Tibial artery (tissue), 4 donors: ENCODE measurements at places on chromosomes 2 and 18.

DNA sequence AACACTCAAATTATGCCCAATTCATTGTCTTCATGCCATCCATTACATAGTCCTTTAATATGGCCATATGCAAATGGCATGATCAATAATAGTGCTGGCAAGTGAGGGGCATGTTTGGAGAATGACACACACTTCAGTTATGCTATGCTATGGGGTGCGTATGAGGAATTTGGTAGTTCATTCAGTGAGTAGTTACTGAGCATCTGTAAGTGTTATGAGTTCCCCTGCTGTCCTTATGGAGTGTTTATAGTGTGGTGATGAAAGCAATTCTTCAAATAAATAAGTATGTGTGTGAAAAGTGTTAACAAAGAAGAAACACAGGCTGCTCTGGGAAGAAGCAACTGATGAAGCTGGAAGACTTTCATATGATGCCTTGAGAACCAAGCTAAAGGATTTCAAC, 383.7 kb upstream of the SLC14A2 start:
- DNase-seq: no peak

DNA sequence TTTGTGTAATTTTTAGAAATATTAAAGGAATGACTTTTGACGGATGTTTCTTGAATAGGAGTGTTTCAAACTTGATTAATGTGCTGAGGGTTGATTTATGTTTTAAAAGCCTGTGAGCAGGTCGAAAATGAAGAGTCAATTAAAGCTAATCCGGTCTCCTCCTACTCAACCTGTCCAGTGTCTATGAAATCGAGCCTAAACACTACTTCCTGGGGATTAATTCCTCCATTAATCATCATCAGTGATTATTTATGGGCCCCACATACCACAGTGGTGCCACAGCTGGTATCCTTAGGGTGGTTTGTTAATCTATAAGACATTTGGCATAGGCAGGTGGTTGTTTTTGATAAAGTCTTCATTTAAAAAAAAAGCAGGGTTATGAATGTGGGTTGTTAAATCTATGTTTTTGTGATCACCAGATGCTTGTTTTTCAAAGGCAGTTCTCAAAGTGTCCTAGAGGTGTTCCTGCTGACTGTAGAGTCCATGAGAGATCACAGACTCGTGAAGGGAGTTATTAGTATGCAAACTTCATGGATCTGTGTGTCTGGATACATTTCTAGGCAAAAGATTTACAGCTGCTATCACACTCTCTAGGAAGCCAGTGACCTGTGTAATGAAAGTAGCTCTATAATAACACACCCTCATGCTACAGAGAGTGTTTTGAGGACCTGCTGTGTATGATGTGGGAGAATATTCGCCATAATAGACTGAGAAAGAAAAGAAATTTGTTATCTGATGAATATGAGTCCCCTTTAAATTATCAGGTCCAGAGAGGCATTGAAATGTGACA, 308.6 kb downstream of the AKAIN1 start:
- no peak for DNase-seq

GRCh38 chr2:74457549-74458131, 598 bp upstream of the WBP1 start:
- DNase-seq: peak; percentile 80

DNA sequence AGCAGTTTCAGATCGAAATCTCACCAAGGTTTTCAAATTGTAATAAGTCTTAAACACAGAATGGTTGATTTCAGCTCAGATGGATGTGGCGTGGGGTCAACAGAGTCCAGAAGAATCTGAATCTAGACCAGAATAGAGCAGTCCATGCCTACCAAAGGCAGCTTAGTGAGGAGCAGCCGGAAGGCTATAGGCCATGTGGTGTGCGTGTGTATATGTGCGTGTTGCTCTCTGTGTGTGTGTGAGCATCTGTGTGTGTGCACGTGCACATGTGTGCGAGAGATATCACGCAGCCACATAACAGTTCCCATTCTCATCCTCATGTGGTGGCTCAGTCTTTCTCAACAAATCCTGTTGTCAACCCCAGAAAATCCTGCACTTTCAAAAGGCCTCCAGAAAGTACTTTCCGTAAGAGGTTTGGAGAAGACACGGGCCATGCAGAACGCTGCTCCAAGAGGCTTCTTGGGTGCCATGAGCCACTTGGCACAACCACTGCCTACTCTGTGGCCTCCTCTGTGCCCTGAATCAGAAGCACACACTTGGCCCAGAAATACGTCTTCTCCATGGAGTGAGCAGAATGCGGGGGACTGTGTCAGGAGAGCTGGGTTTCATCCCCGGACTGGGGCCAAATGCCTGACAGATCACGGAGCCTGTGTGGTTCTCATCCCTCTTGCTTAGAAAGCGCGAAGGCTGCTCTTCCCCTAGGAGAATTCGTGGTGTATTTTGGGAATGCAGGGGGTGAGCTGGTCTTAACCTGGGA, 67.3 kb downstream of the ACKR3 start:
- DNase-seq: peak; percentile 17

GRCh38 chr18:65477455-65477854, 273.4 kb upstream of the CDH7 start:
- no peak for DNase-seq

- DNase-seq: no peak
Measured at GRCh38 chr2:162075689-162076132, 1.7 kb upstream of the DPP4 start.

DNA sequence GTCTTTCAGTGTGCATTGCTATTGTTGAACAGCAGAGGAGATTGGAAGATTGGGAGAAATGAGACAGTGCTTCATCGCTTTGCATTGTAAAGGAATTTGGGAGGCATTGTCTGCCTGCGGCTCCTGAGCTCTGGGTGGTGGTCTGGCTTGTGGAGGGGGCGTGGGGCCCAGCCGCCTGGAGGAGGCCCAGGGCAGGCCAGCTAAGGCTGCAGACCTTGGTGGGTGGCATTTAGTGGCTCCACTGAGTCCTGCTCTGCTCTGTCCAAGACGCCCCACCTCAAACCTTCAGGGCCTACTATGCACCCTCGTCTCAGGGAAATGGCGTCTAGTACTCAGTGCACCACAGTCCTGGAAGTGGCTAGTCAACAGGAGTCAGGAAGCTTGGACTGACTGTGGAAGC, 5.7 kb upstream of the HS1BP3 start:
- DNase-seq: no peak

DNA sequence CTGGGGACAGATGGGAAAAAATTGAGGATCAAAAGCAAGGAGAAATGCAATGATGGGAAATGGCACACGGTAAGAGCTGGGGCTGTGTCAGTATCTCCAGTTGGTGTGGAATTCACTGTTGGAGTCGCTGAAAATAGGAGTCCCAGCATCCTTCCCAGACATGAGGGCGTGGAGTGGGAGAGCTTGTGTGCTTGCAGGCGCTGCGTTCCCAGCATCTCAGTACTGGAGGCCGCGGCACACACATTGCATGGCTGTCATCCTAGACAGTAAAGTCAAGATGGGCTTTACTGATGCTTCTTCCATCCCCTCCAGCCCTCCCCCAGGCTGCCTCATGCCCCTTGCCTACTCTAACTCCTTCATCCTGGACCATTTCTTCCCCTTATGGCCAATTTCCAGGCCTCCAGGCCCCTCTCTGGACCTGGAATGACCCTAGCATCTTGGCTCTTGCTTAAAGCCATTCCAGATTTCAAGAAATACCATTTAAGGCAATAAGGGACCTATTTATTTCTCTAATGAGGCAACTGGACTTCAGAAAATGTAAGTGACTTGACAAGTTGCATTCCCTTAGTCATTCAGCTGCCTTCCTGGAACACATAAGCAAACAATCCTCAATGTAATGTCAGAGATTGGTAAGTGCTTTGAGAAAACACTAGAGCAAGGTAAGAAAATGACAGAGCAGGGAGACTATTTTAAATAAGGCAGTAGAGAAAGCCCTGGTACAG, 70.5 kb upstream of the TTC39C start:
- DNase-seq: no peak

DNA sequence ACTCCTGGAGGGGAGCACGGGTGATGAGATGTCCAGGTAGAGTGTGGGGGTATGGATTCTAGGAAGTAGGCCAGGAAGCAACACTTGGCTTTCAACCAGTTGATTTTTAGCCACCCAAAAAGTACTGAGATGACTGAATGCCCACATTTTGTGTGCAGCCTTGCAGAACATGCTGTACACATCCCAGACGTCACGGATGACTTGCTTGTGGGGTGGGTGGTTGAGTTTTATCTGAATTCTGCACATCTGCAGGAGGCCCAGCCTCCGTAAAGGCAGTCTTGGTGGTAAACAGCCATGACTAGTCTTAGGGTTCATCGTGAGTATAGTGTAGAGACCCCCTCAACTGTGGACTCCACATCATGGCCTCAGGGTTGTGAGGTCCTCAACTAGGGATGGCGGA, 53.3 kb upstream of the CCDC195 start:
- DNase-seq: no peak

- no peak for DNase-seq
Measured at GRCh38 chr2:12606472-12607000, 110.2 kb upstream of the TRIB2 start.

DNA sequence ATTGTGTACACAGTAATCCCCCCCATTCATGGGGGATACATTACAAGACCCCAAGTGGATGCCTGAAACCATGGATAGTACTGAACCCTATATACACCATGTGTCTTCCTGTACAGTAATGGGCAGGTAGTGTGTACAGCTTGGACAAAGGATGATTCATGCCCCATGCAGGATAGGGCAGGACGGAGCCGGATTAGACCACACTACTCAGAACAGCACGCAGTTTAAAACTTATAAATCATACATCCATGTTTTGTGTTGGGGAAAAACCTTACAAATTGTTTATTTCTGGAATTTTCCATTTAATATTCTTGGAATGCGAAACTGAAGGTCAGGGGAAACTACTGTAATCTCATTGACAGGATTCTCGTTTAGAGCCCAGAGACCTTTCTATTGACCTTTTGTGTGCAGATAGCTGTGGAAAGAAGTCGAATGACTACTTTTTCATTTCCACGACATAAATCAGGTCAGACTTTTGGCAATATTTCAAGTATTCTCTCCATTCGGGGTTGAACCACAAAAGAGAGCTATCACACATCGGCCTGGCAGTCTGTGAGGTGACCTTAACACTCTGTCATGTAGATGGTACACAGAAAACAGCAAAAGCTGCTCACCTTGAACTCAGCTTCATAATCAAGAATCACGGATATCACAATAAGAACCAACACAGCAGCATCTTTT, 9.9 kb upstream of the YPEL5 start:
- DNase-seq: no peak

DNA sequence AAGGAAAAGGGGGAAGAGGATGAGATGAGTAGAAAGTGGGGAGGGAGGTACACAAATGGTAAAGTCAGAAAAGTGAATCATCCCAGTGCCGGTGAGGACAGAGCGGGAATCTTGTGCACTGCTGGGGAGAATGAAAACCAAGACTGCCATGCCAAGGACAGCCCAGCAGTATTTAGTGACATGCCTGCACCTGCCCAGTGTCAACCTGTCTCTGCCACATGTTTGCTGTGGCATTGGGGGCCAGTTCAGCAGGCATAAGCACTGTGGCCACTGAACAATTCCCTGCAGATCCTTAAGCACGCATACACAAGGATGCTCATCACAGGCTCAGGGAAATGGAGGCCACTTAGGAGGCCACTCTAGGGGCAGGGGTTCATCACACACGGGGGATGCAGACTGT, 5.2 kb upstream of the KCNK3 start:
- no peak for DNase-seq

- peak; percentile 76 for DNase-seq
Measured at GRCh38 chr2:1750933-1751766, 6.8 kb upstream of the PXDN start.

DNA sequence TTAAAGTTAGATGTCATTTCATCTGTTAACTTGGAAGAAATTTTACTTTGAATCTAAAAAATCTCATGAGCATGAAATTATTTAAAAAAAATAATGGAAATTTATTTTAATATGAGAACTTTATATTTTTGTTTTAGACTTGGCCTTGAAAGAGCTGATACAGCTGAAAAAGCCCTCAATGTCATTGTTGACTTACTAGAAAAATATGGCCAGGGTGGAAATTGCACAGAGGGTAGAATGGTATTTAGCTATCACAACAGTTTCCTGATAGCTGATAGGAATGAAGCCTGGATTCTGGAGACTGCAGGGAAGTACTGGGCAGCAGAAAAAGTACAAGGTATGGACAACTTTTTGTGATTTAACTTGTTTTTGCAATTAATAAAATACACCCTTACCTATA, 5.3 kb downstream of the SCRN3 start:
- no peak for DNase-seq

GRCh38 chr2:146537477-146537876, 1307.4 kb upstream of the ACVR2A start:
- DNase-seq: no peak

DNA sequence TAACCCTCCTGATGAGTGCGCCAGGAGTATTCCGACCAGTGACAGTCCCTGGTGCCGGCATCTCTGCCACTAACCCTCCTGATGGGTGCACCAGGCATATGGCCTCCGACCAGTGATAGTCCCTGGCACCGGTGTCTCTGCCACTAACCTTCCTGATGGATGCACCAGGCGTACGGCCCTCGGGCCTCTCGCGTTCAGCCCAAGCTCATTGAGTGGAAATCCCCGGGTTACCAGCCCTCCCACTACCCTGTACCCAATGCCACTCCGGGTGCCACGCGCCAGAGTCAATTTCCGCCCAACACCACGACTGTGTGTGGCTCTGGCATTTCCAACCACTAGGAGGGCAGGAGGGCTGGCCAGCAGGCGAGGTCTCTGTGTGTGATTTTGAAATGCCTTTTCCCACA, 11.7 kb upstream of the GPC1 start:
- DNase-seq: no peak

- DNase-seq: no peak
Measured at GRCh38 chr18:57435846-57436190, 644 bp downstream of the ONECUT2 start.

DNA sequence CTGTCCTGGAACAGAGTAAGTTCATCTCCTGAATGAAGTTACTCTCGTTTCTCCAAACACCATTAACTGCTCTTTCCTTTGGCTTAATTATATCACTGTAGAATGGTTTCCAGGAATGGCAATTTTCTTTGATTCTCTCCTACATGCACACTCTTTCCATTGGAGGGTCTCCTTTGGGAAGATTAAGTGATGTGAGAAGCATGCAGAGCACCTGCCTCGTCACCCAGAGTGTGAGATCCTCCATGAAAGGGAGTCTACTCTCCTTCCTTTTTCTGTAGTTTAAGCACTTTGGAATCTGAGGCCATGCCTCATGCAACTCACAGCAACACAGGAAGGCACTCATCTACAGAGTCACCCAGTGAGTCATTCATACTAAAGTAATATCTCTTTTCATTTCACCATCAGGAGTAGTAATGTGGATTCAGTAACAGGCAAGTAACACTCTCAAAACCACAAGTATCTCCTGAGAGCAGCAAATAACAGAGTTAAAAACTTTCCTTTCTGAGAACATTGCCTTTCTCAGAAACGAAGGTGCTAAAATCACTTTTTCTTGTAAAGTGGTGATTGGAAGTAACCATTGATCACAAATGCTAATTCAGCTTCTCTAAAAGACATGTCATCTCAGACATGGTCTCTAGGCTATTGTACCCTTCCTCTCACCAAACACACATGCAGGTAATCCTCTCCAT, 52.8 kb upstream of the IL1RL1 start:
- no peak for DNase-seq

GRCh38 chr2:142723236-142723635, 154.2 kb upstream of the KYNU start:
- DNase-seq: no peak

- DNase-seq: no peak
Measured at GRCh38 chr2:8602809-8603208, 79.0 kb upstream of the ID2 start.
